ENCODE measurements at places on chromosomes 1 and 21.

GRCh38 chr21:28439788-28440187 is 552.9 kb downstream of the LTN1 start:
- DNase-seq: no peak

GRCh38 chr1:9705337-9706093 is 54.0 kb downstream of the PIK3CD start:
- no peak for DNase-seq

GRCh38 chr21:33937146-33937545 is 21.5 kb upstream of the ATP5PO start:
- DNase-seq: no peak

DNA sequence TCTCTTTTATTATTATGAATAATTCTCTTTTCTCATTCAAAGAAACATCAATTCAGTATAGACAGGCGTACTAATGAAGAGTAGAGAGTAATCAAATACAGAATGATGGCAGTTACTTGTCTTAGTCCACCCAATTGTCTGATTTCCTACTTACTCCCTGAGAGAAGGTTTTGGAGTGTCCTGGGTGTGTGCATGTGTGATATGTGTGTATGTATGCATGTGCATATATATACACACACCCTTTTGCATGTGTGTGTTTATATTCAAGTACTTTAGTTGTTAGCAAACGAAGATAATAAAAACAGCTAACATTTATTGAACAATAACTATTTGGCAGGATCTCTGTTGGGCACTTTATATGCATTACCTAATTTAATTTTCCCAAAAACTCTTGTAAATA is 63.2 kb upstream of the CCDC190 start:
- DNase-seq: no peak

DNA sequence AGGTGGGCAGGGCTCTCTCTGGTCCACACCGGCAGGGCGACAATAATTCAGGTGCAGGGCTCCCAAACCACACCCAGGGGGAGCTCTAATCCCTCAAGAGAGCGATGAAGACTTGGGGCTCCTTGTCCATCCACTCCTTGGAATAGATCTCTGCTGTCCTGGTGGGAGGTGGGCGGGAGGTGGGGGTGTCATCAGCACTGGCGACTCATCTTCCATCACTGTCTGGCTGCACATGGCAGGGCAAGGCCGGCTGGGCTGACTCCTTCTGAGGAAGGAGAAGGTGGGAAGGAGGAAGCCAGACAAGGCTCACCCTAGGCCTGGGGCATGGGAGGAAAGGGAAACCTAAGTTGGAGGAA is 29.3 kb downstream of the TNNT2 start:
- no peak for DNase-seq

GRCh38 chr1:91066538-91066937 is 44.7 kb upstream of the ZNF644 start:
- DNase-seq: no peak

GRCh38 chr1:181483285-181484195 is at the start of gene CACNA1E:
Gene CACNA1E (plus strand): TSS chr1:181483517. CDS start chr1:181483745, 228 bp downstream.
- DNase-seq: no peak

GRCh38 chr21:37453350-37453749 is 86.8 kb downstream of the DYRK1A start:
- no peak for DNase-seq

- no peak for DNase-seq
Measured at GRCh38 chr1:196001188-196001587, 607.1 kb downstream of the KCNT2 start.

GRCh38 chr1:221877311-221877710 is 135.4 kb upstream of the DUSP10 start:
- DNase-seq: no peak

DNA sequence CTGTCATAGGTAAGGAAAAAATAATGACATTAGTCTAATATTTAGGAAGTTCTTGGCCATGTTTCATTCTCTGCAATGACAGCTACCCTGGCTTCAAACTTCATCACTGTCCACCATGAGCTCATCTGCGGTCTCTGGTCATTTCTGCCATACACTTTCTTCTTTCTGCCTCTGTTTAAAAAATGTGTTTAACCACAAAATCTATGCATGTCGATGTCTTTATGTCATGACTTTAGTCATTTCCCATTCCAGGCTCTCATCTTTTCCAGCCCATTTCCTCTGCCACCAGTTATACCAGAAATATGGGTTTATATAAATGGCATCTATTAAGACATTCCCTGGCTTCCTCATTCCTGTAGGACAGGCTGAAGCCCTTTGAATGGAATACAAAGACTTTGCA is 68.5 kb upstream of the DUSP10 start:
- DNase-seq: no peak

GRCh38 chr1:50968158-50968820 is 1.8 kb upstream of the CDKN2C start:
- DNase-seq: peak; percentile 90

DNA sequence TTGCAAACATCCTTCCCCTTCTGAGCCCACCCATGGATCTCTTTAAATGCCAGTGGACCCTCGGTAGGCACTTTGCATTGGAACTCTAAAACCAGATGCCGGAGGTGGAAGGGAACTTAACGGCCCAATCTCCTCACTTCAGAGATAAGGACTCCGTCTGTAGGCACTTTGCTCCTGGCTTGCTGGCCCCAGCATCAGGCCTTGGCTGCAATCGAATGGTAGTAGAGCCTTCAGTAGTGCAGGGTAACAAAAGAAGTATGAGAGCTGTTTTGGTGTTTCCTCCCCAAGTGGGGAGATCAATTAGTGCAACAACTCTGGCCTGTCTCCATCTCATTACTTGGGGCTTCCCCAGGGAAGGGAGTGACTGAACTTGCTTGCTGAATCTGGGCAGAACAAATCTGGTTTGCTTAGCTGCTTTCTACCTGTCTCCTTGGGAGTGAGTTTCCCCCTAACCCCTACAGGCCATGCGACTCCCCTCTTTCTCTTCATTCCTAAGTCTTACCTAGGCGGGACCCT is 70.8 kb downstream of the TENT5C start:
- no peak for DNase-seq

DNA sequence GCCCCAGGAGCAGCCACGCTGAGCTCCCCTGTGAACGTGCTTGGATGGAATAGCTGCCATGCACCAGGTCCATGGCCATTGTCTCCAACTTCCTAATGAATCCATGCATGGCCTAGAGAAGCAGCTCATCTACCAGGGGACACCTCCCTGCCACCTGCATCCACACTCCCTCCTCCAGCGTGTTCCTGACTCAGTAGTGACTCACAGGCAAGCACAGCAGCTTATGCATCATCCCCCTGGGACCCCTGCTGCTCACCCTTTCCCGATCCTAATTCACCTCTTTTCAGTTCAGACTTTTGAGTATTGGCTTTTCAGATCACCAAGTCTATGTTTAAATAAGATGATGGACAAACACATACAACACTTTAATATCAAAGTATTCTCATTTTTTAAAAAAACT is 39.9 kb upstream of the TADA1 start:
- DNase-seq: no peak

DNA sequence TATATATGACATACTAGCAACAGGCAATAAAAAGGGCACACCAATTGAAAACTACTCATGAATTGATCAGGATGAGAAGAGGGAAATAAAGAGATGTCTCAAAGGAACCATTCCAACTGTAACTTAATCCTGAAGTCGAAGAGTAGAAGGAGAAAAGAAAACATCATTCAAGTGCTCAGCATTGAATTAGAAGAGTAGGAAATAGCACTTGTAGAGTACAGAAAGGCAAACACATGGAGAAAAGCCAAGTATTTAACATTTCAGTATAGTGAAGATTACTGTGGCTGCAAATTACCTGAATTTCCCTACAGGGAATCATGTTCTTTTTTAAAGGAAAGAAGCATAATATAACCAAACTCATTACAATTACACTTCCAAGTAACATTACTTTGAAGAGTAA is 205.0 kb downstream of the KCTD3 start:
- no peak for DNase-seq

GRCh38 chr1:231410036-231410612 is 12.0 kb downstream of the EGLN1 start:
- DNase-seq: no peak

GRCh38 chr1:204213668-204214662 is at the start of gene GOLT1A:
Gene GOLT1A (minus strand): TSS chr1:204213988. CDS start chr1:204213906, 82 bp downstream.
- DNase-seq: no peak

DNA sequence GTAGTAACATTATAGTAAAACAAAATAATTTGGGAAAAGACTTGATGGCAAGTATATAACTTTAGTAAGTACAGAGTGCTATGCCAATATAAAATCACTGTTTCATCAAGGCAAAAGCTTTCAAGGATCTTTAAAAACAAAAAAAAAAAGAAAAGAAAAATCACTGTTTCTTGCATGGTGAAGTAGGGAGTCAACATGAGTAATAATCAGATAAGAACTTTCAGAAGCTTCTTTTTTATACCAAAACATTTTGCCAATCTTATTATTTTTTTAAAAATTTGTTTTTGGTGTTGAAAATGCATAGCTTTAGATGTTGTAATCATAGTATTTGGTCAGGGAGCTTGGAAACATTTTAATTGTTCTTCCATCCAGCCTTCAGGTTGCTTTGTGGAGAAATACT is 37.2 kb downstream of the CAMSAP2 start:
- no peak for DNase-seq

- DNase-seq: no peak
Measured at GRCh38 chr1:156772728-156773497, 5.6 kb downstream of the PRCC start.

- no peak for DNase-seq
Measured at GRCh38 chr21:14591882-14592281, 45.8 kb upstream of the SAMSN1 start.

GRCh38 chr1:174797398-174797797 is 202.3 kb upstream of the CACYBP start:
- no peak for DNase-seq

DNA sequence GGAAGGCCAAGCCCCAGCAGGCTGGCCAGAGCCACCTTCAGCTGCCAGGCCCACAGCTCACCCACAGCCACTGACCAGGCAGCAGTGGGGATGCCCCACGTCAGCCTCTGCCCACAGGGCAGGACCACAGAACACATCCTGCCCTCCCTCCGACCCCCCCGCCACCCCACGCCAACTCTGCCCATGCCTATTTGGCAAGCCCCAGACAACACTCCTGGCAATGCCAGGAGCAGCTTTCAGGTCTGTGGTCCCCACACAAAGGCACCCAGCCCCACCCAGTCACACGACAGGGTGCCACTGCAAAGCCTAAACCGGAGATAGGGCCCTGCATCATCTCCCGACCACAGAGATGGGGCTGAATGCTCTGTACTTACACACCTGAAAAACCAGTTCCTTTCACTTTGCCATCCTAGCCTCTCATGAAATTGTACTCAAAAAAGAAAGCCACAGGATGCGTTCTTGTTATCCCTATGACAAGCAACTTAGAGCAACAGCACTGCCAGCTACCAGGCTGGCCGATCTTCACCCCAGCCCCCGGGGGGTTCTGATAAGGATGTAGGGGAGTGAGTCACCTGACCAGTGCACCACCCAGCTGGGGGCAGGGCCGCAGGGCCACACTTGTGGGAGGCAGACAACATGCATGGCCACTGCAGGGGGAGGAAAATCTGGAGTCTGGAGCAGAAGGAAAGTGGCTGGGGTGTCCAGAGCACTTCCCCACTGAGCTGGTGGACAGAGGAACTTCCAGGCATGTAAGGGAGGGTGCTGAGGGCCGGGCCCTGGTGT is 36.2 kb downstream of the UBE2G2 start:
- DNase-seq: no peak
